Tibial nerve (tissue), 4 donors: ENCODE measurements at places on chromosomes 4 and X.

GRCh38 chrX:132330156-132330729 is 111.0 kb upstream of the RAP2C start:
- no peaks in the 10 kb centered on the region for H3K4me1 ChIP-seq
- no peaks in the 10 kb centered on the region for H3K36me3 ChIP-seq
- no peak overlapping the region for H3K4me3 ChIP-seq

GRCh38 chr4:87356832-87357526 is 34.0 kb downstream of the HSD17B11 start:
- H3K27me3 ChIP-seq = no peaks in the 10 kb centered on the region
- no peak for DNase-seq
- H3K36me3 ChIP-seq = peaks cover 10% of the 10 kb centered on the region
- H3K27ac ChIP-seq = no peak overlapping the region
- no peaks in the 10 kb centered on the region for H3K4me1 ChIP-seq

DNA sequence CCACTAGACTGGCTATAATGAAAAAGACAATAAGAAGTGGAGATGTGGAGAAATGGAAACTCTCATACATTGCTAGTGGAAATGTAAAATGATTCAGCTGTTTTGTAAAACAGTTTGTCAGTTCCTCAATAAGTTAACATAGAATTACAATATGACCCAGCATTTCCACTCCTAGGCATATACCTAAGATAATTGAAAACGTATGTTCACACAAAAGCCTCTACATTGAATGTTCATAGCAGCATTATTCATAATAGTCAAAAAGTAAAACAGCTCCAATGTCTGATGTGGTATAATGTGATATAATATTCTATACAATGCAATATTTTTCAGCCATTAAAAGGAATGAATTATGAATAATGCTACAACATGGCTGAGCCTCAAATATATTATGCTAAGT is 10.2 kb downstream of the EDA start:
- no peaks in the 10 kb centered on the region for H3K4me1 ChIP-seq
- H3K27me3 ChIP-seq = no peaks in the 10 kb centered on the region
- no peak overlapping the region for H3K4me3 ChIP-seq
- H3K27ac ChIP-seq = no peak overlapping the region
- no peak for DNase-seq
- no peaks in the 10 kb centered on the region for H3K36me3 ChIP-seq

GRCh38 chr4:7144374-7145290 is 47.7 kb upstream of the SORCS2 start:
- no peak for DNase-seq
- H3K4me3 ChIP-seq = no peak overlapping the region
- no peak overlapping the region for H3K27ac ChIP-seq

GRCh38 chr4:18405054-18405453 is 383.5 kb upstream of the LCORL start:
- H3K36me3 ChIP-seq = no peaks in the 10 kb centered on the region
- H3K27ac ChIP-seq = no peak overlapping the region
- no peaks in the 10 kb centered on the region for H3K27me3 ChIP-seq
- no peak overlapping the region for H3K4me3 ChIP-seq
- DNase-seq = no peak

- no peak within 1 kb of the TSS for H3K27ac ChIP-seq
- DNase-seq = no peak
- no peaks in the 10 kb centered on the region for H3K27me3 ChIP-seq
- H3K4me3 ChIP-seq = peak within 1 kb of the TSS; percentile 12
- peaks cover 20% of the 10 kb centered on the region for H3K4me1 ChIP-seq
Measured at GRCh38 chr4:154491341-154492271, at the start of gene DCHS2. TSS of gene DCHS2 (minus strand) at chr4:154491799. CDS start at chr4:154491355, 444 bp downstream.

- no peak overlapping the region for H3K4me3 ChIP-seq
- no peak for DNase-seq
- peak overlapping the region; percentile 79 for H3K27ac ChIP-seq
- H3K36me3 ChIP-seq = no peaks in the 10 kb centered on the region
- peaks cover 12% of the 10 kb centered on the region for H3K4me1 ChIP-seq
Measured at GRCh38 chrX:53087388-53087831, 5.2 kb downstream of the TSPYL2 start.

DNA sequence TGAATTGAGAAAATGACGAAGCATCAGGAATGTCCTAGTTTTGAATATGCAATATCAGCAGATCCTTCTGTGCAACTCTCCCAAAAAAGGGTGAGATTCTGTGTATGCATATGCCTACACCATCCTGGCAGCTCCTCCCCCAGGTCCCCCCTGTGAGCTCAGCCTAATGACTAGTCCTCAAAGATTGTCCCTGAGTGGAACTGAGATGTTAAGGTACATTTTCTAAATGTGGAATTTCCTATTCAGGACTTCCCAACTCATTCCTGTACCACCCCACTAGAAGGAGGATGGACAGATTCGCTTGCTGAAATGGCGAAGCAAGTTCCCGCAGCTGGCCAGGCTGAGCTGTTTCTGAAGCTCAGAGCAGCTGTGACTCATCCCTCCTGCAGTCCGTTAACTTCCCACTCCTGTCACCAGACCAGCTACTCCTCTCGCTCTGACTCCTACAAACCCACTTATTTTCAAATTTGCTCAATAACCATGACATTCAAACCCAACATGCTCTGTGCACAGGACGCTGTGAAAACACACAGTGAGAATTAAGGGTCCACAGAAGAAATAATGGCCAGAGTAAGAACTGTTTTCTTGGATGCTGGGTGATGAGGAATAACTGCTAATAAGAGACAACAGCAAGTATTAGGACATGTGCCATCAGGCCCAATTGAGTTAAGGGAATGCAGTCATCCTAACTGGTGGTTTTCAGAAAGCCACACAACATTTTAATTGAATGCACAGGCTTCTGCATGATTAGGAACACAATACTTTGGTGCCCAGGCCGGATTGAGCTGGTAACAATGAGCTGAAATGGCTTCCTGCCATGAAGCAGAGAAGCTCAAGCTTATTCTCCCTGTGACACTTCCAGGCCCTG is 40.0 kb upstream of the IRF2 start:
- no peaks in the 10 kb centered on the region for H3K36me3 ChIP-seq
- DNase-seq = no peak
- H3K27me3 ChIP-seq = no peaks in the 10 kb centered on the region
- H3K27ac ChIP-seq = peak overlapping the region; percentile 59
